Mammary epithelial cell (primary cell): ENCODE measurements at places on chromosomes 1 and 21. TPM values are rescaled to one million over a fixed set of nuclear protein-coding genes. Genes with fewer than 3 reads are reported as not detected.

DNA sequence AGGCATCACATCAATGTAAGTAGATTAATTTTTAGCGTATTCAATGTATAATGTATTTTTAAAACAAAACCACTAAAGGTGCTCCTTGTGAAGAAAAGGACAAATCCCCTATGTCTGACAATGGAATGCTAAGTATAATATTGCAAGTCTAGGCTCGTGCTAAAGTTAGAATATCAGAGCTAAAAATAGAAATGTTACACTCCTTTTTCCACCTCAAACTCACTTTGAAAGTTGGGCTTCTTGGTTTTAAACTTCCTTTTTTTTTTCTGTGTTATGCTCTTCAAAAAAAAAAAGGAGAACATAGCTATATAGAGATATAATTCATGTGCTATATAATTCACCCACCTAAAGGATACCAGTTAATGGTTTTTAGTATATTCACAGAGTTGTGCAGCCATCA, 3.6 kb upstream of the SERBP1 start:
- DNase-seq: no peak

Gene FAM167B
- 0.37 TPM in 1 of 2 replicates, not detected in the other for total RNA-seq

DNA sequence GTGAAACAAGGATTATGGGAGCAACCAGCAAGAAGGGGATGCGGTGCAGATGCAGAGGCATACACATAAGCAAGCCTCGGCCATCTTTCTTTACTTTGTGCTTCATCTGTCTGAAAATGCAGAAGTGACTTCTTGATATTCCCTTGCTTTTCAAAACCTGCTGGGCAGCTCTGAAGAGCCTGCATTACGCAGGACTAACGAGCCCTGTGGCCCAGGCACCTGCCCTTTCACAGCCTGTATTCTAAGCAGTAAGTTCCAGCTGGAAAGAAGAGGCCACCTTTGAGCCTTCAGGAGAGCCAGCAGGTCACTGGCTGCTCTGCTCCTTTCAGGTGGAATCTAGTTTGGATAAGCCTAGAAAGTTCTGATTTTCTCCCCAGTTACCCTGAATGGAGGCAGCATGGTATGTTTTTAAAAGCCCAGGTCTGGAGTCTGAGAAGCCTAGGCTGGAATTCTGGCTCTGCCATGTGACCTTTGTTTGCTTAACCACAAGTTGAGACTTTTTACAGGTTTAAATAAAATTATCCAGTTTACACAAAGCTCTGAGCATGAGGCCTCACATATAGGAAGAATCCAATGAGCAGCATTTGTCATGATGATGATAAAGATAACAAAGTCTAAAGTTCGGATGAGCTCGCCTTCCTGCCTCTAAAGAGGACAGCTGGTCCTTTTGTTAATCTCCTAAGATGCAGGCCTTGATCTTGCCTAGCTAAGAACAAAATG, 122.9 kb downstream of the UBR4 start:
- DNase-seq: no peak

DNA sequence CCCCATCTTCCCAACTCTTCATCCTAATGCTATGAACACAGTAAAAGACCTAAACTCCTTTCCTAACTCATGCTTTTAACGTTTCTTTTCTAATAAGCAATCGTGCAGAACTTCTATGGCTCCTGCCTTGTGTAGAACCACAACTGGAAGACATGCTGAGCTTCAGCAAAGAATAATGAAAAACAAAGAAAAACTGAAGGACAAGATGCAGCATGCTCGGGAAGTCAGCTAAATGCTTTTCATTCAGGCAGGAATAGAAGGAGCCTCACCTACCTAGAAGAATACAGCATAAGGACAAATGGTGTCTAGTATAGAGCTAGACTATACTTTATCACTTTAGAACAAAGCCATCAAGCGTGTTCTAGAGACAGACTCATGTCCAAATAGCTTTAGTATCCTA, 45.9 kb downstream of the LUZP1 start:
- DNase-seq: peak; percentile 39

Gene SPOCD1
- total RNA-seq: 13.5 and 14.3 TPM in 2 replicates

Gene CRP
- not detected in 2 replicates for total RNA-seq

DNA sequence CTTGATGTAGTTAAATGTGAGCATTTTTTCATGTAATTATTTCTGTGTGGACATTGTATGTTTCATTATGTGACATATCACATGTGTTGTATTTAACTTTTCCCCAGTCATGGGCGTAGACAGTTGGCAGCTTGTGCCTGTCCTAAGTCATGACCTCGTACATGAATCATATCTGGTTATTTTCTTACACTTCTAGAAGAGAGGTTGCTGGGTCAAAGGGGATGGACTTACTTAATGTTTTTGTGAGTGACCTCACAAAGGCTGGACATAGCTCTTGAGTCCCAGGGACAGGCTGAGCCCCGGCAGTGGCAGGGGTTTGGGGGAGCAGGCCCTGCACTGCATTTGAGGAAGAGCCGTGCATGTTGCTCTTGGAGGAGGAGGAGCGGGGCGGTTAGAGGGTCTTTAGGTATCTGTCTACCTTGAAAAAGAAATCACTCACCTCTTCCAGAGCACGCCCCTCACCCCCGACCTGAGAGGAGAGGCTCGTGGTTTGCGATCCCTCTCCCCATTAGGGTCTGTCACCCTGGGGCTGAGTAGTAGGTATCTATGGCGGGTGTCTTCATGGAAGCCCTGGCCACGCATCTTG, 16.4 kb downstream of the IFNGR2 start:
- DNase-seq: peak; percentile 27

DNA sequence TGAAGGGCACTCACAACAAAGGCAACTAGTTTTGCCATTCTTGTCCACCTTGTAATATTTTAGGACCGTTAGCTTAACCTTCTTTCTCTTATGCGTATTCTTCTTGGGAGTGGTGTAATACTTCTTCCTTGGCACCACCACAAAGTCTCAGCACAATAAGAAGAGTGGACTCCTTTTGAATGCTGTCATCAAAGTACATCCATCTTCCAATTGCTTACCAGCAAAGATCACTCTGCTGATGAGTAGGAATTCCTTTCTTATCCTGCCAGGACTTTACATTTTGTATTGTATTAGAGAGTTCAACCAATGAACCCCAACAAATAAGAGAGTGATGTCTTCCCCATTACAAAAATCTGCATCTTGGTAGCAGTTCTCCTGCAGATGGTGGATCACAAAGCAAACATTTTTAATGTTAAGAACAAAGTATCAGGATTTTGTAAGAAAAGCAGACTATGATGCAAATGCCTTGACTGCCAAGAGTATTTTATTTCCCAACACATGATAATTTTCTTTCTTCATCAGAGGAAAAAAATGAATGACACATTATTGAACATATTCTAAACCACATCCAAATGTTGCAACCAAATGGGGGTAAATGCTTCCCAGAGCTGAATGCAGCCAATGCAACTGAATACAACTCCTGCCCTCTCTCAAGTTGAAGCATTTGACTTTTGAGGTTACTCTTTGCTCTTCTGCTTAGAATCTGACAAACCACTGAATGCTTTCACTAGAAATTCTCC, 5.1 kb upstream of the ARNT start:
- peak; percentile 90 for DNase-seq

GRCh38 chr1:197859024-197859423, 43.4 kb upstream of the C1orf53 start:
- DNase-seq: no peak

Gene SPRR3
- total RNA-seq: not detected in 2 replicates

Gene MFSD2A
- 14.3 TPM for total RNA-seq

GRCh38 chr1:19468397-19468956, 16.9 kb downstream of the CAPZB start:
- no peak for DNase-seq
